ENCODE measurements at places on chromosomes 6 and 20. TPM values are rescaled to one million over a fixed set of nuclear protein-coding genes. Genes with fewer than 3 reads are reported as not detected.

- H3K4me3 ChIP-seq, result no peak overlapping the region
- peaks cover 20% of the 10 kb centered on the region for H3K4me1 ChIP-seq
- H3K36me3 ChIP-seq, result peaks cover 52% of the 10 kb centered on the region
Observed at GRCh38 chr6:53011979-53012378, 16.9 kb upstream of the GSTA4 start.

SOX4 gene
- 118 TPM for total RNA-seq

ANKRD6 gene
- 5.5 TPM for total RNA-seq

DNA sequence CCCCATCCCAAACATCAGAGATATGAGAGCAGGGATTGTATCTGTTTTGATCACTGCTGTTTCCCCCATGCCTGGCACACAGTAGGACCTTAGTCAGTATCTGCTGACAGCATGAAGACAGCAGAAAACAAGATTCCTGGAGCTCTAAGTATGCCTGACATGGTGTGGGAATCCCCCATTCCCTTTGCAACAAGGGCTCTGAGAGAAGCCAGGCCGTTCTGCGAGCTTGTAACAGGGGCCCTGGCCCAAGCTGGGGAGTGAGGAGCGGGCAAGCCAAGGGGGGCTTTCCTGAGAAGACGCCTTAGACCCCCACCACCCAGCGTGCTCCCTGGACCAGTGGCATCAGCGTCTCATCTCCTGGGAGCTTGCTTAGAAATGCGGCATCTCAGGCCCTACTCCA is 25.2 kb downstream of the PREX1 start:
- H3K4me3 ChIP-seq, result no peak overlapping the region
- H3K27ac ChIP-seq, result no peak overlapping the region
- peaks cover 3% of the 10 kb centered on the region for H3K4me1 ChIP-seq
- DNase-seq, result no peak
- no peaks in the 10 kb centered on the region for H3K27me3 ChIP-seq
- peaks cover 2% of the 10 kb centered on the region for H3K36me3 ChIP-seq

DNA sequence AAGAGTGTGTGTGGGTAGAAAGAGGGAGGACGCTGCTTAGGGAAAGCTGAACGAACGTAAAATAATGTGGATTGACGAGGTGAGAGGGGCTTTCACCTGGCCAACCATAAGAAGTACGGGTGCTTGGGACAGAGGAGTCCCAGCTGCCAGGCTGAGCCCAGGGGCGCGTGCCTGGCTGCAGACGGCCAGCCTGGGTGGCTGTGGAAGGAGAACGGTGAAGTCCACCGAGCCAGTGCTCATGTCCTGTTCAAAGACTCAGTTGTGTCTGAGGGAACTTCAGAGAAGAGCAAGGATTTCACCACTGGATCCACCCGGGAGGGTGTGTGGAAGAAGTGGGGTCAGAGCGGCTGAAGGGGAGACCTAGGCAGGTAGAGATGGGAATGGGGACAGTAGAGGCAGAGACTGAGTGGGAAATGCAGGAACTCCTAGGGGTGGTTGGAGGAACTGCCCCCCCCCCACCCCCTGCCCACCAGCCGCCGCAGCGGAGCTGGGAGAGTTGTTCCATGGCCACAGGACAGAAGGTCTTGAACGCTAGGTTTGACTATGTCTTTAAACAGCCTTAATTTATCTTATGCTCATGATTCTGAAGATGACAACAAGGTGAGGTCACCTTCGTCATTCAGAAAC is 68.1 kb upstream of the TBXT start:
- H3K27me3 ChIP-seq, result peaks cover 45% of the 10 kb centered on the region
- H3K4me1 ChIP-seq, result no peaks in the 10 kb centered on the region
- H3K27ac ChIP-seq, result no peak overlapping the region

DNA sequence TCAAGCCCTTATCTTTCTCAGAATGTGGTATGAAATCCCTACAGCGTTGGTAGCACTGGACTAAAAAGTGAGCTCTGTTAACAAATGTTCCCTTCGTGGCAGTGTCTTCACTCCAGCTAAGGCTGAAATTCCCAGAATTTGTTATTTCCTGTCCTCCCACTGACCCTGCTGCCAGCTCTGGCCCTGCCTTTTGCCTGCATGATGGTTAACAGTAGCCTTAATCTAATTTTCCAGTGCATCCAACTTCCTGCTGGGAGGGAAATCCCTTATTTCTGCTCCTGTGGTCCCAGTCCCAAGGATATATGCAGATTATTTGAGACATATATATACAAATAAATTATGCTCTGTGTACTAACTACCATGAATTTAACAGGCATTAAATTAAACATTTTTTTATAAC is 157.2 kb upstream of the CARMIL1 start:
- H3K27ac ChIP-seq, result peak overlapping the region; percentile 39
- DNase-seq, result no peak
- no peaks in the 10 kb centered on the region for H3K27me3 ChIP-seq
- H3K4me1 ChIP-seq, result peaks cover 19% of the 10 kb centered on the region
- peaks cover 1% of the 10 kb centered on the region for H3K36me3 ChIP-seq
- H3K4me3 ChIP-seq, result no peak overlapping the region

PDYN gene
- total RNA-seq, result not detected

DNA sequence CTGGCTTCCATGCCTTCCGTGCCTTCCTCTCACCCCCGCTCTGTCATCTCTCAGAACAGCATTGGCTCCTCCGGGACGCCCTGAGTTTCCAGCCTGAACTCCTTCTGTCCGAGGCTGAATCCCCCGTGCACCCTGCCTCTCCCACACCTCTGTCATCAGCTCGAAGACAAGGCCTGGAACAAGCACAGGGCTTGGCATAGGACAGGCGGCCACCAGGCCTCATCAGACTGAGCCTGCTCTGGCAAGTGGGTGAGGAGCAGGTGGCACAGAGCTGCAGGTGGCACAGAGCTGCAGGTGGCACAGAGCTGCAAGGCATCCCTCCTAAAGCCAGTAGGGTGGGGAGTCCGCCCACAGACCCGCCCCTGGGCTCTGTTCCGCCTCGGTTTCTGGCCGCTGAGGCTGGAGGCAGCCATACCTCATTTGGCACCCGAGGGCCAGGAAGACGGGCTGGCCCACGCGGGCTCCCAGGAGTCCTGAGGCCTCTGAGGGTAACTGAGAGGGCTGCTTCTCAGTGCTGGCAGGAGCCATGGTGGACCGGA is 60.2 kb downstream of the EZR start:
- no peak overlapping the region for H3K27ac ChIP-seq
- no peak overlapping the region for H3K4me3 ChIP-seq
- H3K27me3 ChIP-seq, result peaks cover 2% of the 10 kb centered on the region
- peaks cover 8% of the 10 kb centered on the region for H3K4me1 ChIP-seq
- no peaks in the 10 kb centered on the region for H3K36me3 ChIP-seq

GRCh38 chr20:54207053-54207742 is 689 bp upstream of the PFDN4 start:
- H3K4me1 ChIP-seq, result peaks cover 24% of the 10 kb centered on the region
- no peak overlapping the region for H3K27ac ChIP-seq
- DNase-seq, result no peak

DNA sequence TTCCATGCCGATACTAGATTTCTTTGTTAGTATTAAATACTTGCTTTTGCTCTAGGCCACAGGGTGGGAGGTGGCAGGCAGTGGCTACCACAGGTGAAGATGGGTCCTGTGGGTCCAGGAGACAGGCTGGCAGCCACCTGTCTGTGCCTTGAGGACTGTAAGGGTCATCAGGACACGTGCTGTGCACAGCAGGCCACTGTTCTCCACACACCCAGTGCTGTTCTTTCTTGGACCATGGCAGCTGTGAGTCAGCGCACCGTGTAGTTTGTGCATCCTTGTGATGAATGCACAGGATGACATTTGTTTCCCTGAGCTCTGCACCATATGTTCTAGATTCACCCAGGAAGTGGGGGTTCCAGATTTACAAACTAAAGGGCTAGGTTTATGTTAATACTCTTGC is 317.0 kb downstream of the ZFAND3 start:
- H3K36me3 ChIP-seq, result peaks cover 26% of the 10 kb centered on the region
- peaks cover 8% of the 10 kb centered on the region for H3K4me1 ChIP-seq
- DNase-seq, result peak; percentile 67
- H3K4me3 ChIP-seq, result no peak overlapping the region
- H3K27ac ChIP-seq, result no peak overlapping the region

SLC17A3 gene
- not detected for total RNA-seq

DNA sequence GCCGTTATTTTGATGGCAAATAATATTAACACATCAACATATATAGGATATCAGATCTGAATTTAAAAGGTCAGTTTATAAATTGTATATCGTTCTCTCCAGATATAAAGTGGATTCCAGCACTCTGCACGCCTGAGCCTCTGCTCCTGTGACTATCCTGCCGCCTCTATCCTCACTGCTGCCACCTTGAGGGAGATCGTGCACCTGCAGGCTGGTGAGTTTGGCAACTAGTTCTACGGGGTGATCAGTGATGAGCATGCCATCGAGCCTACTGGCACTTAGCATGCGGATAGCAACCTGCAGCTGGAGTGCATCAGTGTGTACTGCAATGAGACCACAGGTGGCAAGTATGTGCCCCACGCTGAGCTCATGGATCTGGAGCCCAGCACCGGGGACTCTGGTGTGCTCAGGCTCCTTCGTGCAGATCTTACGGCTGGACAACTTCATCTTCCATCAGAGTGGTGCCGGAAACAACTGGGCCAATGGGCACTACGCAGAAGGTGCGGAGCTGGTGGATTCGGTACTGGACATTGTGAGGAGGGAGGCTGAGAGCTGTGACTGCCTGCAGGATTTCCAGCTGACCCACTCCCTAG is 84.9 kb downstream of the FBXO5 start:
- DNase-seq, result peak; percentile 90
- H3K27me3 ChIP-seq, result peaks cover 32% of the 10 kb centered on the region

GRCh38 chr20:61052776-61053442 is 199.2 kb upstream of the CDH4 start:
- no peaks in the 10 kb centered on the region for H3K36me3 ChIP-seq
- H3K4me3 ChIP-seq, result no peak overlapping the region
- no peak overlapping the region for H3K27ac ChIP-seq
- no peak for DNase-seq

DNA sequence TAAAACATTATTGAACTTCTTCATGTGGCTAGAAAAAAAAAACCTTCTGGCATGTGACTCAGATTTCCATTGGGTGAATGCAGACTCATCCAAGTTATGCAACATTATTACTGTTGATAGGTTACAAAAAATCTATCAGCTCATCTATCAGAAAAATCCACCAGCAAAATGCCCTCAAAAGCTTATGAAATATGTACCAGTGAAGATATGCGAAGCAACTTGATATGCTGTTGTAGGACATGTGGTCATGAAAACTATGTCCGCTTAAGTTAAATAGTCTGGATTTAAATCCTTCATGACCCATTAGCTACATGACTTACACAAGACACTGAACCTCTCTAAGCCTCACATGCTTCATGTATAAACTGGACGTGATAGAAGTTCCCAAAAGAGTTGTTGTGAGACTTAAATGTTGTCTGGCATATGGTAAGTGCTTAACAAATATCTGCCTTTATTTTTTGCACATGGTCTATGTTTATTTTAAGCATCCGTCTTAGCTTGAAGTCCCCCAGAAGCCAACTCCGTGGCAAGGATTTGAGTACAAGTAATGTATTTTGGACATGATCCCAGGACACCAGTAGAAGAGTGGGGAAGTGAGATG is 12.5 kb upstream of the BFSP1 start:
- DNase-seq, result no peak
- peak overlapping the region; percentile 36 for H3K4me3 ChIP-seq
- H3K27ac ChIP-seq, result peak overlapping the region; percentile 96
- peaks cover 71% of the 10 kb centered on the region for H3K4me1 ChIP-seq
- no peaks in the 10 kb centered on the region for H3K27me3 ChIP-seq
- H3K36me3 ChIP-seq, result no peaks in the 10 kb centered on the region

STMN3 gene
- total RNA-seq, result 33.2 TPM

PLN gene
- total RNA-seq, result not detected

GRCh38 chr20:9578594-9578993 is 64.2 kb downstream of the LAMP5 start:
- no peak overlapping the region for H3K4me3 ChIP-seq
- no peak overlapping the region for H3K27ac ChIP-seq
- H3K36me3 ChIP-seq, result no peaks in the 10 kb centered on the region
- H3K4me1 ChIP-seq, result no peaks in the 10 kb centered on the region
- no peak for DNase-seq

DNA sequence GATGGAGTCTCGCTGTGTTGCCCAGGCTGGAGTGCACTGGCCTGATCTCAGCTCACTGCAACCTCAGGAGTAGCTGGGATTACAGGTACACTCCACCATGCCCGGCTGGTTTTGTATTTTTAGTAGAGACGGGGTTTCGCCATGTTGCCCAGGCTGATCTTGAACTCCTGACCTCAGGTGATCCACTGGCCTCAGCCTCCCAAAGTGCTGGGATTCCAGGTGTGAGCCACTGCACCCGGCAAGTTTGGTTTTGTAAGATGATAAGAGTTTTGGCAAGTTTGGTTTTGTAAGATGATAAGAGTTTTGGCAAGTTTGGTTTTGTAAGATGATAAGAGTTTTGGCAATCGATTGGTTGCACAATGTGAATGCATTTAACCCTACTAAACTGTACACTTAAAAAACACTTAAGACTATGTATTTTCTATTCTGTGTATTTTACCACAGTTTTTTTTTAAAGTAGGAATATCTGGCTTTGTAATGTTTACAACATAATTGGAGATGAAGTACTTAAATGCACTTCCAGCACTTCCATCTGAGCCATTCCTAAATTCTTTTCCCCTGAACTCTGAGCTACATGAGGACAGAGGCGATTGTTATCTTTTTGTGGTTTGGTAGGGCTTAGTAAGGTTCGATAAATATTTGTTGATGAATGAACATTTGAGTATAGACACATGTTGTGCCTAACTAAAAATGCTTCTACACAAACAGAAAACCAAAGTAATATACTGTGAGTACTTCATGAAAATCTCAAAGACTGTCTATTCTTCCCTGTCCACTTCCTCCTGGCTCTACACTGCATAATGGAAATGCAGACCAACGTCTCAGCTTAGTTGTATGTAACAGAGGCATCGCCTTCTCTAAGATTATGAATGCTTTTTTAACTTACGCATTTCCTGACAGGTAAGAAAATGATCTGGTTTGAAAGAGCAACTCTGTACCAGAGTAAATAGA is 18.8 kb downstream of the SAMHD1 start:
- H3K27me3 ChIP-seq, result no peaks in the 10 kb centered on the region
- no peak overlapping the region for H3K27ac ChIP-seq
- H3K4me3 ChIP-seq, result no peak overlapping the region
- peaks cover 2% of the 10 kb centered on the region for H3K4me1 ChIP-seq

PLCB1 gene
- total RNA-seq, result 33.3 TPM

- DNase-seq, result no peak
- peaks cover 5% of the 10 kb centered on the region for H3K4me1 ChIP-seq
- no peak overlapping the region for H3K27ac ChIP-seq
- peaks cover 6% of the 10 kb centered on the region for H3K36me3 ChIP-seq
Observed at GRCh38 chr20:37976887-37977286, 56.4 kb downstream of the TTI1 start.

GRCh38 chr20:1894471-1894950 is 696 bp upstream of the SIRPA start:
- DNase-seq, result peak; percentile 89
- no peaks in the 10 kb centered on the region for H3K36me3 ChIP-seq
- H3K4me1 ChIP-seq, result peaks cover 22% of the 10 kb centered on the region
- no peaks in the 10 kb centered on the region for H3K27me3 ChIP-seq
- no peak overlapping the region for H3K27ac ChIP-seq

NKAIN4 gene
- total RNA-seq, result not detected

FAM209B gene
- total RNA-seq, result 0.55 TPM
